ENCODE measurements at places on chromosomes 12 and 14.

DNA sequence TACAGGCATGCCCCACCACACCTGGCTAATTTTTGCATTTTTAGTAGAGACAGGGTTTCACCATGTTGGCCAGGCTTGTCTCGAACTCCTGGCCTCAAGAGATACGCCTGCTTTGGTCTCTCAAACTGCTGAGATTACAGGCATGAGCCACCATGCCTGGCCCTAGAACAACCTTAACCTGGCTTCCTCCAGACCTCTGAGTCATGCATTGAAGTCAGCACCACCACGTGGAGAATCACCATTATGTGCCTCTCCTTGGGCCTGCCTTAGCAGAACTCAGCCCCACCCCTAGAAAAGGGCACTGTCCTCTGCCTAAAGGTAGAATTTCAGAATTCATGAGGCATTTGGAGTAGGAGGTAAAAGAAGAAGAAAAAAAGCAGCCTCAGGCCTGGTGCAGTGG is 49.0 kb downstream of the LIMA1 start:
- no peak for DNase-seq

GRCh38 chr12:95371571-95371970 is 102.4 kb upstream of the METAP2 start:
- no peak for DNase-seq

GRCh38 chr12:68236421-68237059 is 10.9 kb upstream of the IL26 start:
- no peak for DNase-seq

GRCh38 chr14:98198385-98198784 is 1073.6 kb downstream of the BCL11B start:
- DNase-seq, result no peak

GRCh38 chr12:100293017-100293416 is 26.0 kb downstream of the SCYL2 start:
- no peak for DNase-seq

GRCh38 chr12:27002141-27002540 is 12.0 kb downstream of the TM7SF3 start:
- DNase-seq, result no peak

DNA sequence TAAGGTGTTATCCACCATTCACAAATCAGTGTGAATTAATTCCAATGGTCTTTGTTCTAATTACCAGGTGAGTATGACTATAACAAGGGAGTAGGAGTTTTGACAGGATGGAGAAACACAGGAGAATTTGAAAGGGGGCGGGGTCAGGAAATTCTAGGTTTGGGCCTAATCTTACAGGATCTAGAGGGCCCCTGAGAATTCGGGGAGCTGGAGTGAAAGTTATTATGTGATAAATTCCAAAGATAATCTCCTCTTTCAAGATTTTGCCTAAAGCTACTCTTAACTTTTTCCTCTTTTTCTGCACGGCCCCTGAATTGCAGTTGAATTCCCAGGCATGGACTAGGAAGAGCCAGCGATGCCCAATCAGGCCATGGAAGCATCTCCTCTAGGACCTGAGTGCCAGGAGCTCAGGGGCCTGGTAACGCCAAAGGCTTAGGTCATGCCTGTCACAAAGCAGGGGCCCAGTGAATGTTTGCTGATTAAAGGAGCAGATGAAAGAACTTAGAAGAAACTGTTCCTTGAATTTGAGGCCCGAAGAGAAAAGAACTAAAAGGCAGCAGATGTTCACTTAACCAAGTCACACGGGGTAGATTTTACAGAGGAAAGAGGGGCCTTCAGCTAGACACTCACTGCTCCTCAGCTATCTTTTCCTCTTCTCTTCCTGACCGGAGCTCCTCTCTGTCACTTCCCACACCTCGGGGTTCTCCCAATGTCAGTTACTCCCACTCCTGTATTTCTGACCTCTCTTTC is 195.5 kb downstream of the PPM1H start:
- no peak for DNase-seq

GRCh38 chr12:115378291-115378690 is 694.3 kb upstream of the TBX3 start:
- no peak for DNase-seq

DNA sequence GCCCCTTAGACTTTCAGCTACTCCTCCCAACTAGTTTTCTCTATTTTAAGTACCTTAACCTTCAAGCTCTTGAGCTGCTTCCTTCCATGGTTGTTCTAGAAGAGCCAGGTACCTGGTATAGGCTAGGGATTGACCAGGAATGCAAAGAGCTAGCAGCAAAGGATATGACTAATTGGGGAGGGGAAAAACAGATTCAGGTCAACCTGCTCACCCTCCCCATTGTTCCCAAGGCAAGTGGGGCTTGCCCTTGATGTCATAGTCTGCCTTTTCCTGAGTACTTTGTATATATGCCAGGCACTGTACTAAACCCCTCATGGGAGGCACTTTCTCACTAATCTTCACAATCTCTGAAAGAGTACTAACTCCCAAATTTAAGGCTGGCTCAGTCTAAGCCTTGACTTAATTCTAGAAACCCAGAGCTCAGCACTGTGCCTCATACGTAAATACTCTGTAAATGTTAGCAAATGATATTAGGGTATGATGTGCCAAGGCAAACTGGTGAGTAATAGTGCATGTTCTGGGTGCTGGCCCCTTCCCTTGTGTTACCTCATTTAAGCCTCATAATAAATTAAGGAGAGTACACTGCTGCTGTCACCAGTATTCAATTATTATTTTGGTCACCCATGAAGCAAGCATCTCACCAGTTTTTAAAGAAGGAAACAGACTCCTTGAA is 42.2 kb downstream of the SUDS3 start:
- no peak for DNase-seq

GRCh38 chr12:19301688-19302087 is 137.6 kb upstream of the AEBP2 start:
- no peak for DNase-seq

- DNase-seq, result no peak
Measured at GRCh38 chr12:23543767-23544166, 405.7 kb downstream of the SOX5 start.

DNA sequence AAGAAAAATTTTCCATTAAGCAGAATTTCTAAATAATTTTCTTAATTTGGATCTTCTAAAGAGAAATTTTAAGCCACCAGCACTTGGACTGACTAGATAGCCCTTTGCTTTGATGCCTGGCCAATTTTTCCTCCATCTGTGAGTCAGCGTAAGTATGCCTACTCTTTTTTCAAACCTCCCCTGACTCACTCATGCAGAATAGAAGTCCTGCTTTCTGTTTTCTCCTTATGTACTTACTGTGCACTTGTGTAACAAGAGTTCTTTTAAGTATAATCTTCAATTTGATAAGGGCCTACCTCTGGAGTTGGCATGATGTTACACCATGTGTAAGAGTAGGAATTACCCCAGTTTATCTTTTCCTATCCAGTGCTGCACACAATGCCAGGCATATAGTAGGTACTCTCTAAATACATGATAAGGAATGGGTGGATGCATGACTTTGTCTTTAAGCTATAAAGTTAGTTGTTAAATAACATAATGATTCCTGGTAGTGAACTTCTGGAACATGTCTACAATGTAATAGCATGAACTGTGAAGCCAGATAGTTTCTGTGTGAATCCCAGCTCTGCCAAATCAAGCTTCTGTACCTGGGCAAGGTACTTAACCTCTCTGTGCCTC is 329.6 kb downstream of the TMTC2 start:
- no peak for DNase-seq

DNA sequence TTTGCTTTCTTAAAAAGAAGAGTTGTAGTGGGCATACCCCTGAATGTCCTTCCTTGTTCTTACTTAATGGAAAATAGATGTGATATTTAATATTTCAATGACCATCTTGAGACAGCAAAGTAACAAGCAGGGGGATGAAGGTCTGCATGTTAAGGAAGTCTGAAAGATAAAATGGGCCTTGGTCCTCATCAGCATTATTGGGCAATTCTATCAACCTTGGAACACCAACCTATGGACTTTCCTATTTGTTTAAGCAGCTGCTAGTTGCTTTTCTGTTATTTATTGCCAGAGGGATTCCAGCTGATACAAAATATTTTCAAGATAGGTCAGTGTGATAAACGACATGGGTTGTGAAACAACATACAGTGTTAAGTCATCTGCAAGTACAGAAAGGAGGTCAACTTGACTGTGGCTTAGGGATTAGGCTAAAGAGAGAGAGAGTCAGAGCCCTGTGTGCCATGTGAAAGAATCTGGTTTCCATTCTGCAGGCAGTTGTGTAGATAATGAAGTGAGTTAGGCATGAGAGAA is 16.4 kb upstream of the A2M start:
- DNase-seq, result no peak

Data from stimulated activated CD8-positive, alpha-beta memory T cell treated with anti-CD3 and anti-CD28 coated beads, Interleukin-15, amount 100 ng/mL, for 24 hours (primary cell).